Hippocampal formation (tissue), 2 donors: ENCODE measurements at places on chromosomes 7 and 10.

- DNase-seq, result no peak
Observed at GRCh38 chr10:6299234-6299633, 96.5 kb downstream of the PFKFB3 start.

- DNase-seq, result no peak
Observed at GRCh38 chr10:114605155-114605797, 52.8 kb downstream of the ABLIM1 start.

DNA sequence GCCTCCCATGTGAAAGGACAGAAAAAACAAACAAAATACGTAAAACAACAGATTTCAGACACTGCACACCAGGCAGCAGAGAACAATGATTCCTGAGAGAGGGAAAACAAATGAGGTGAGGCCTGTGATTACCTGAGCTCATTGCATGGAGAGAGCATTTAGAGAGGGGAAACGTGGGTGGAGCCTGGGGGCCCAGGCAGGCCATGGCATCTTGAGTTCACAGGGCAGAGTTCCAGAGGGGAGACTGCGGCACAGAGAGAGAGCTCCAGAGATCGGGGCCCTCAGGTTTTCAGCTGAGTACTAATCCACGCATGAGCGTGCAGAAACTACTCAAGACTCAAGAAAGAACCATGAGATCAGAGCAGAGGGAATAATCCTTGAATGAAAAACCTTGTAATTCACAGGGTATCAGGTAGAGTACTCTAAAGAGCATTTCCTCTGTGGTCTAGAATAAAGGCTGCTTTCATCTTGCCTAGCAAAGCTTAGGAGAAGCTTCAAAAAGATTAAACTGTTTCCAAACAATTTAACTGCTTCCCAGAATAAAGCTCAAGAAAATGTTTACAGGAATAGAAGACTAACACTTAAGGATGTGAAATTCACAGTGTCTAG lies 46.6 kb upstream of the ARHGAP12 start:
- no peak for DNase-seq

GRCh38 chr10:73893426-73893825 lies 17.5 kb upstream of the PLAU start:
- no peak for DNase-seq
